ENCODE measurements at places on chromosomes 6 and 20. TPM values are rescaled to one million over a fixed set of nuclear protein-coding genes. Genes with fewer than 3 reads are reported as not detected.

DNA sequence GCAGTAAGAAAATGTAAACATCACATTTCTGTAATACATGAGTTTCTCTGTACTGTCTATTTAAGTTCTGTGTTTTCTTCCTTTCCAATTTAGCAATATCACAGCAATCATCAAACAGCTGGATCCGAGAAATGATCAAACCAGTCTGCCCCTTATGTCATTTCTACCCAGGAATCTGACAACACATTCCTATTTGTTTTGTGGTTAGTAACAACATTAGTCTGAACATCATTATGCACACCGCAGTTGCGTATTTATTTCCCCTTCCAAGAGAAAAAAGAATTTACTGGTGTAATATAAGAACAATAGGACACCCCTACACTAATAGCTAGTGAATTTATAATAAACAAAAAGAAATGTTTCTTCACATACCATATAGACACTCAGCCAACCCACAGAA is 179.5 kb downstream of the BTBD9 start:
- no peak for DNase-seq

TRIM31 gene
- not detected for total RNA-seq

DNA sequence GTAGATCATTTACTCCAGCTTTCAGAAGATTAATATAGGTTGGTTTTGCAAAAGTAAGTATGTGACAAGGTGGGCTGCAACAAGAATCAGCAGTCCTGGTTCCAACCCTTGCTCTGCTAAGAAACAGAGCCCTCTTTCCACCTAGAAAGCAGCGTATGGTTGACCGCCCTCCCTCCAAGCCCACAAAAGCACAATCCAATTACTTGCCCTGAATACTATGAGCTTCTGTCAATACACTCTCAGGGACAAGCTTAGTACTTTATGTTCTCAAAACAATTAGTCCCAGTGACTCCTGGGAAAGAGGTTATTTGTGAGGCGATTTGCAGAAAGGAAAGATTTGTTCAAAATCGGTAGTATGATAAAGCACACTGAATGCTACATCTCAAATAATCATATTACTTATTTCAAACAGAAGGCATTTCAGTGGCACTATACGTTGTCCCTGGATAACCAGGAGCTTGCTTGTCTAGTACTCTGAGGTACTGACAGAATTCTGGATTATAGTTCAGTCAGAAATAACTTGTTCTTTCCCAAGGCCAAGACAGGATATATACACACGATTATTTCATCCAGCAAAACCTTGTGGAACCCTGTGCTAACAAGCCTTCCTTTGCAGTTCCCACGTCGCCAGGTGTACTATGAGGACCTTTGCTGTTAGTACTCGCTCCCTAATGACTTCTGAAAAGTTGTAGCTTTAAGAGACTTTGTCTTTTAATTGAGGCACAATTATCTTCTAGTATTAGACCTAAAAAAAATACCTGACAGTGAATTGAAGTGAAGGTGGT is 96.9 kb upstream of the ADTRP start:
- no peak for DNase-seq

GRCh38 chr6:37481711-37482605 is 17.7 kb downstream of the CCDC167 start:
- DNase-seq: no peak

DNA sequence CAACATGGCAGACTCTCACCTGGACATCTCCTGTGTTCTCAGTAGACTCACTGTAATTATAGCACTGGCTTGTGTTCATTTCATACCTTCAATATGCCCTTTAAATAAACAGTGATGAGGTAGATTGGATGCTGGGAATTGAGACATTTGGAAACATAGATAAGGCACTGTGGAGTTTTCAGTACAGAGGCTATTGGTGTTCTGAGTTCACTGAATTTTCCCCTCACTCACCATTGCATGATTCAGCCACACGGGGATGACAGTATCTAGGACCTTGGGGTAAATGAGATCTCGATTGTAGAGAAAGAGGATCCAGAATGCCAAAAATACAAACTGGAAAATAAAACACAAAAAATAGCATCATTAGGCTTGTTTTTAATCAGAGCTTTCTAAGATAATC is 12.6 kb downstream of the ADTRP start:
- DNase-seq: no peak

DNA sequence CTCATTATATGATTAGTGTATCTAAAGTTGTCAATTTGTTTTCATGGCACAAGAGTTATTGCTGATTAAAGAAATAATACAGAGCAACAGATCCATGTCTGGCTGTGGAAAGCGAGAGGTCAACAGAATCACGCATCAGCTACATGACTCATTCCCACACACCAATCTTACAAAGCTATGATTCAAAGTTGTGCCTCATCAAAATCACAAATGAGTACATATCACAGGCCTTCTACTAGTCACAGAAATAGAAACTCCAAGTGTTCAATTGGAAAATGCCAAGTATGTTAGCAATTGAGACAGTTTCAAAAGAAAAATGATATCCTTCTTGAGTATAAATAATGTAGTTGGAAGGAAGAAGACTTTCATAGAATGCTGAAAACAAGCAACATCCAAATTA is 57.8 kb upstream of the NKAIN2 start:
- DNase-seq: peak; percentile 4

- DNase-seq: no peak
These were observed 18.6 kb downstream of the TAB2 start for GRCh38 chr6:149335924-149336608.

Data from cardiac muscle cell (in vitro differentiated cells and primary cell).